Right ventricle myocardium inferior (tissue), 1 donor: ENCODE measurements at places on chromosomes 1 and 21.

DNA sequence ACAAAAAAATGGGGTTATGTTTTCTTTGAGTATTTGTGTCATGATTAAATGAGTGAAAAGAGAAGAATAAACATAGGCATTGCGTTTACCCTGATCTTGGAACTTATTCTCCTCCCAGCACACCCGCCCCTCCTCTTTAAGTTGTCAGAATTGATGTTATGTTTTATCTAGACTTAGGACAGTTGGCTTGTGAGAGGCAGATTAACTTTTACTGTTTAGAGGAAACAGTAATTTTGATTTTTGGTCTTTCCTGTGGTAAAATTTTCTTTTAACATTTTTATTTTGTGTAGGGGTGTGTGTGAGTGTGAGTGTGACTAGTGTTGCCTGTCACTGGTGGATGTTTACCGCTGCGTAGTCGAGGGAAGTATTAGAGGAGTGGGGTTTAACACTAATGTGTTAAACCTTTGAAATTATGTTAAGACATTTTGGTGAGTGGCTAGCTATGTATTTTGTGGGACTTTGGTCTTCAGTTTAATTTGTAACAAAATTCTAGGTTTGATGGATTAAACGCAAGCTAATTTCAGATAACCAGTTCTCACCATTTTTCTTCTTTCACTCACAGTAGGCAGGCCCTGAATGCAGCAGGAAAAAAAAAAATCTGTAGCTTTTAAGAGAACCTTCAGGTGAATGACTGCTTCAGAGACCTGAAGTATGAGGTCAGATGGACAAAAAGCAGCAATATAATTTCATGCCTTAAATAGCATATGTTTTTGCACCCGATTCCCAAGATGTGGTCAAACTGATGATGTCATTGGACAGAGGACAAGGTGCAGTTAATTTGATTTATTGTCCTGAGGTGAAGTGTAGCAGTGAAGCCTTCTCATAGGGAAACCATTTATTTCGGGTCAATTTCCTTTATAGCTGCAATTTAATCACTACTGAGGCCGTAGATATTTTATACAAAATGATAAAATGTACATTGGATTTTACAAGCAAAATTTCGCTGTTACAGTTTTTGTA lies 2.7 kb downstream of the POU2F1 start:
- no peak for DNase-seq

DNA sequence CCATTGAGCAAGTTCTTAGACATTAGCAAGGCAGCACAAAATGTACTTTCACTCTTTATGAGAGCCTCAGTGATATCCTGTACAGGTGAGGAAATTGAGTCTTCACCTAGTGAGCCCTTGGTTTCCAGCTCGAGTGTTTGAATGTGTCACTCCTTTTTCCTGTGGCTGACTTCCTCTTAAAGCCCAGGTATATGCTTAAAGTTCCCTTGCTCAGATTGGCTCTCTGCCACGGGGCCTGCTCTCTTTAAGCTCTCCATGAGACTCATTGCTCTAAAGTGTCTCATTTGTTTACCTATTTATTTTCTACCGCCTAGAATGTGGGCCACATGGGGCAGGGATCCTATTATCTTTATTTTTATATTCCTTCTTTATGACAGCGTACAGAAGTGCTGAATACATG lies 324.9 kb downstream of the SIPA1L2 start:
- DNase-seq, result no peak

GRCh38 chr1:230612651-230613050 lies 29.6 kb upstream of the COG2 start:
- DNase-seq, result no peak

GRCh38 chr21:15274701-15275485 lies 210.1 kb upstream of the NRIP1 start:
- DNase-seq, result no peak
